ENCODE measurements at places on chromosomes 2 and 18. TPM values are rescaled to one million over a fixed set of nuclear protein-coding genes. Genes with fewer than 3 reads are reported as not detected.

GRCh38 chr2:239329284-239329971 is 71.4 kb downstream of the HDAC4 start:
- H3K36me3 ChIP-seq: peaks cover 12% of the 10 kb centered on the region
- peak overlapping the region; percentile 67 for H3K27ac ChIP-seq
- peaks cover 57% of the 10 kb centered on the region for H3K4me1 ChIP-seq
- no peaks in the 10 kb centered on the region for H3K27me3 ChIP-seq
- no peak overlapping the region for H3K4me3 ChIP-seq
- DNase-seq: no peak

Gene TRABD2A
- 0.84 TPM for total RNA-seq

DNA sequence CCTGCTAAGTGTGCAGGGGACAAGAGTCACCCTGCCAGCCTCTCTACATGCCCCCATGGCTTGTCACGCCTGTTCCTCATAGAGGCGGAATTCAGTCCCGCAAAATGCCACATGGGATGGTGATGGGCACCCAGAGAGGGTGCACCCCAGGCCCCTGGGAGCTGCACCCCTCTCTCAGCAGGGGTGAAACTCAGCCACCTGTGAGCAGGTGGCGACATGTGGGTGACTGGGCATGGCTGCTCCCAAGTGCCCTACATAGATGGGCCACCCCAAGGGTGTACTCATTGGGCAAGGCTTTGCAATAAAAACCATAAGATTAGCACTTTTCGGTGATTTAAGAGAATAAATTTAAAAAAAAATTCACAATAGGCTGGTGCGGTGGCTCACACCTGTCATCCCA is 6.3 kb downstream of the HS6ST1 start:
- no peak overlapping the region for H3K4me3 ChIP-seq
- H3K36me3 ChIP-seq: peaks cover 5% of the 10 kb centered on the region
- DNase-seq: no peak

Gene PRKD3
- total RNA-seq: 68.3 TPM

Gene ARHGEF4
- 22.1 TPM for total RNA-seq

Gene KIF3C
- total RNA-seq: 56.2 TPM

GRCh38 chr2:149033716-149034115 is 4.8 kb upstream of the LYPD6B start:
- peaks cover 4% of the 10 kb centered on the region for H3K4me1 ChIP-seq
- DNase-seq: no peak
- H3K36me3 ChIP-seq: no peaks in the 10 kb centered on the region
- no peak overlapping the region for H3K4me3 ChIP-seq
- H3K27ac ChIP-seq: no peak overlapping the region

DNA sequence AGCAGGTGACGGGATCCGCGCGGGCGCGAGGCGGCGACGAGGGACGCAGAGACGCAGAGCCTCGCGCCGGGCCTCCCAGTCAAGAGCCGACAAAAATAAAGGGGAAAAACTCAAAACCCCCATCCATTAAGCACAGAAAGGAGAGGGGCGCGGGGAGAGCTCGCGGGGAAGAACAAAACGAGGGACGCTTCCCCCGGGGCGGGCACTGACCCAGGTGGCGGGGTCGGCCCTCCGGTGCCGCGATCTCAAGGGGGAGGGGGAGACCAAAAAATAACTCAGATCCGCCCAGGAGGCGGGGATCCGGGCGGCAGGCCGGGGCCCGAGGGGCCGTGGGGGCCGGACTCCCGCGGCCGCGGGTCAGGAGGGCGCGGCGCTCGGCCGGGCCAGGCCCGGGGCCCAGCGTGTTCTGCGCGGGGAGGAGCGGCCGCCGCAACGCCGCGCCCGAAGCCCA is 597 bp downstream of the RNF103 start:
- peak overlapping the region; percentile 93 for H3K4me3 ChIP-seq
- peaks cover 41% of the 10 kb centered on the region for H3K4me1 ChIP-seq
- peak; percentile 43 for DNase-seq

DNA sequence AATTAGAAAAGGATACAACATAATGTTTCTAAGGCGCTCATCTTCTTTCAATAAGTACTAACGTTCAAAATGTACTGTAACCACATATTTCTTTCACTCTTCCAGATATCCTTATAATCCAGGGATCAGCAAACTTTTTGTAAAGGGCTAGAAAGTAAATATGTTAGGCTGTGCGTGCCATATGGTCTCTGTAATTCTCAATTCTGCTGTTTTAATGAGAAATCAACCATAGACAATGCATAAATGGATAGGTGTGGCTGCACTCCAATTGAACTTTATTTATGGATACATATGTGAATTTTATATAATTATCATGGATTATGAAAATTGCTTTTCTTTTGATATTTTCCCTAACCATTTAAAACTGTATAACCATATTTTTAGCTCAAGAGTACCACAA is 459.4 kb downstream of the EPHA4 start:
- DNase-seq: no peak
- H3K4me3 ChIP-seq: no peak overlapping the region
- no peaks in the 10 kb centered on the region for H3K27me3 ChIP-seq
- no peak overlapping the region for H3K27ac ChIP-seq
- H3K4me1 ChIP-seq: no peaks in the 10 kb centered on the region

GRCh38 chr18:46675112-46675511 is 18.1 kb upstream of the LOXHD1 start:
- H3K36me3 ChIP-seq: no peaks in the 10 kb centered on the region
- H3K4me3 ChIP-seq: no peak overlapping the region
- no peak for DNase-seq

Gene MEIS1
- total RNA-seq: 107 TPM

- H3K4me1 ChIP-seq: peaks cover 43% of the 10 kb centered on the region
- H3K4me3 ChIP-seq: peak overlapping the region; percentile 95
- peaks cover 8% of the 10 kb centered on the region for H3K27me3 ChIP-seq
- peaks cover 25% of the 10 kb centered on the region for H3K36me3 ChIP-seq
- H3K27ac ChIP-seq: peak overlapping the region; percentile 100
These were observed 2.1 kb upstream of the PCBP1 start for GRCh38 chr2:70084973-70085710.

Gene APCDD1
- total RNA-seq: 49.8 TPM

Gene SCG2
- total RNA-seq: 8.6 TPM

DNA sequence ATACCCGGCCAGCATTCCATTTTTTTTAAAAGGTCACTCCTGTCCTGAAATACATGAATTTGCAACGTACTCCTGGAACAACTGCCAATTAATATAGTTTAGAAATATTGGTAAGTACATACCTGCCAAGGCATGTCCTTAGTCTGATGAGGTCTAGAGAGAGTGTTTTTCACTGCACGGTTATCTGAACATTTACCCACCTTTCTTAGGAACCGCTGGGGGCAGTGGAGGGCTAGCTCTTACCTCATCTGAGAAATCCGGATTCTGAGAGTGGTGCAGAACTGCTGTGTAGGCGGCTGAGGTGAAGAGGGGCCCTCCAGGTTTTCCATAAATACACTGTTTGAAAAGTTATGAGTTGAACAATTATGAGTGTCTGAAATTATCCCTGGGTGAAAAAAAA is 133.1 kb upstream of the CCDC195 start:
- peak overlapping the region; percentile 57 for H3K27ac ChIP-seq
- DNase-seq: no peak
- H3K4me1 ChIP-seq: no peaks in the 10 kb centered on the region
- H3K4me3 ChIP-seq: no peak overlapping the region

- peaks cover 22% of the 10 kb centered on the region for H3K4me1 ChIP-seq
- H3K27ac ChIP-seq: peak overlapping the region; percentile 38
- no peaks in the 10 kb centered on the region for H3K27me3 ChIP-seq
These were observed 263.0 kb downstream of the LPIN1 start for GRCh38 chr2:12009323-12009905.

- no peaks in the 10 kb centered on the region for H3K27me3 ChIP-seq
- H3K4me1 ChIP-seq: peaks cover 20% of the 10 kb centered on the region
- DNase-seq: no peak
These were observed 359.5 kb downstream of the RND3 start for GRCh38 chr2:150127995-150128394.

Measured in neural crest cell (in vitro differentiated cells).